ENCODE measurements at places on chromosomes 12 and 14.

DNA sequence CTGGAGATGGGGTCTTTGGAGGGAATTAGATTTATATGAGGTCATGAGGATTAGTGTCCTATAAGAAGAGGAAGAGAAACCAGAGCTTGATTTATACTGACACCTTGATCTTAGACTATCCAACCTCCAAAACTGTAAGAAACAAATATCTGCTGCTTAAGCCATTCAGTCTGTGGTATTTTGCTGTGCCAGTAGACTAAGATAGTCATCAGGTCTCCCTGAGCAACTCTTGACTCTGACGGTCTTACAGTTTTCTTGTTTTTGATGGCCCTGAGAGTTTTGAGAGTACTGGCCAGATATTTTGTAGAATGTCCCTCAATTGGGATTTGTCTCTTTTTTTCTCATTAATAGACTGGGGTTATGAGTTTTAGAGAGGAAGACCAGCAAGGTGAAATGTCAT lies 51.7 kb downstream of the TSHR start:
- DNase-seq: no peak

GRCh38 chr12:15963271-15963670 lies 52.1 kb downstream of the DERA start:
- DNase-seq: no peak

DNA sequence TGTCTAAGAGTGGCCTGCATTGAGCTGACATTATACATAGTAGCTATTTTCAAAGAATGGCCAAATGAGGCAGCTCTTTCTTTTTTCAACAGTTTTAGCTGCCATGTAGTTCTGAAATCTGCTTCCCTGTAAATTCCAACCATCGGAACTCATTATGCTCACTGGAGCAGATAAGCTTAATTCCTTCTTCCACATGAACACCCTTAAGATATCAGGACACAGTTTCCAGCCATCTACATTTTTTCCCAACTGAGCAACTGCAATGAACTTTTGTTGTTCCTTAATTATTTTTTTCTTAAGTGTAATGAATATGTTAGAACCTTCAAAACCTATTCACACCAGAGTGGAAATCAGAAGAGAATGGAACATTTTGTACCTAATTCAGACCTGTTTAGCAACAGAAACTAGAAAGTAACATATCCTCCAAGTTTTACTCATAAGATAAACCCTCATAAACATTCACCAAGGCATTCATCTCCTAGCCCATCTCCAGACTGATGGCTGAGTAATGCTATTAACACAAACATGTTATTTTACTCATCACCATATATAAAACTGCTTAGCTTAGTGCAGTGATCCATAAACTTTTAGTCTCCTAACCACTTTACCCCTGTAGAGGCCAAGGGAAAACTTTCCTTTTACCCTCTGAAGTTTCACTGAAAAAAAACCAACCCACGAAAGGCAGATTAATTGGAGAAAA lies 296.1 kb upstream of the SYT1 start:
- DNase-seq: no peak

- no peak for DNase-seq
These were observed 676 bp downstream of the SERPINA3 start for GRCh38 chr14:94612580-94613554.

DNA sequence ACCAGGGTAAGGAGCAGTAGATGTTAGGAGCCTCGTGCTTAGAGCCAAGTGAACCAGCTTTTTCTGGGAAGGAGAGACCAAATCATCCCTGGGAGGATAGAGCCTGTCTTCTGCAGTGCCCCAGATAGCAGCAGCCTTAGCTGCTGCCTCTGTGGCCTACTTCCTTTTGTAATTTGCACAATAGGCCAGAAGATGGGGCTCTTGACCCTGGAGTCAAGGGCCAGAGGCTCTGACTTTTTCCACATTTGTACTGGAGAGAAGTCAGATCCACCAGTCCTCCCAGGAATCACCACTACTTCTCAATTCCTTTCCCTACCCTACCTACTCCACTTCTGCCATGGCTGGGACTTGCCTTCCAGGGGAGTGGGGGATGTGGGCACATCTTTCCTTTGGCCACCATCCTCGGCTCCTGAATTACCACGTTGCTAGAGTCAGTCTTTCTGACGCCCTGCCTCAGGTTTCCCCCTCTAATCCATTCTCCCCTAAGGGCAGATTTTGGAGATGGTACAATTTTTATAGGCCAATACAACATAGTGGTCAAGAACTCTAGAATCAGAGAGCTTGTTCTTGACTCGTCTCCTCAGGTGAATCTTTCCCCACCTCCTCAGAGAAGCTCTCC lies 3.3 kb upstream of the SLC4A8 start:
- DNase-seq: peak; percentile 40

DNA sequence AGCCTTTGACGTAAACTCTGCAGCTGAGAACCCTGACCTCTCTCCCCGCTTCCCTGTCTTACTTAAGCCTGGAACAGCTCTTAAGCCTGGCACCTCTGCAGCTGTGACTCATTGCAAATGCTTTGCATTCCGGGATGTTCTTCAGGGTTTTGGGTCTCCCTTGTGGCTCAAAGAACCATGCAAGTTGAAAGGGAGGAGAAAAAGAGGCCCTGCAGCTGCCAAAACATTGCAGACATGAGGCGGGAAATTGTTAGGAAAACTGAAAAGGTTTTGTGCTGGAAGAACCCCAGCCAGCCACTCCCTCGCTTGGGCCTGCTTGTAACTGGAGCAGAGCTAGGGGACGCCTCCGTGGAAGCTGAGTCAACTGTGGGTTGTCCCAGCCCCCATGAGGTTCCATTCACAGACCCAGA lies 60.2 kb upstream of the FERMT2 start:
- DNase-seq: no peak

GRCh38 chr14:69591317-69591716 lies 16.6 kb upstream of the CCDC177 start:
- no peak for DNase-seq

DNA sequence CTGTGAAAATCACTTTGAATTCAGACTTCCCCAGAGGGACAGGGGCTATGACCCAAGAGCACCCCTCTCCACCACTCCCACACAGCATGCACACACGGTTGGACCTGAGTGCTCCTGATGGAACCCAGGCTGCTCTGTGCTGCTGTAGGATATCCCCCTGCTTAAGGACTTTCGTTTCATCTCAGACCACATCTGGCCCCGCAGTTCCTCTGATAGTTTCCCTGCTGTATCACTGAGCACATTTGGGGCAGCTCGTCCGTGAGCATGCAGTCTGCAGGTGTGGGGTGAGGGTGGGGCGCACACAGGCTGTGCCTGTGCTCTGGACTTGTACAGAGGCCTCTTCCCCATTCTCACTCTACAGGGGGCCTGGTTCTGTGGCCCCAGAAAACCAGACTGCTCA lies 345.2 kb upstream of the FKBP4 start:
- no peak for DNase-seq

DNA sequence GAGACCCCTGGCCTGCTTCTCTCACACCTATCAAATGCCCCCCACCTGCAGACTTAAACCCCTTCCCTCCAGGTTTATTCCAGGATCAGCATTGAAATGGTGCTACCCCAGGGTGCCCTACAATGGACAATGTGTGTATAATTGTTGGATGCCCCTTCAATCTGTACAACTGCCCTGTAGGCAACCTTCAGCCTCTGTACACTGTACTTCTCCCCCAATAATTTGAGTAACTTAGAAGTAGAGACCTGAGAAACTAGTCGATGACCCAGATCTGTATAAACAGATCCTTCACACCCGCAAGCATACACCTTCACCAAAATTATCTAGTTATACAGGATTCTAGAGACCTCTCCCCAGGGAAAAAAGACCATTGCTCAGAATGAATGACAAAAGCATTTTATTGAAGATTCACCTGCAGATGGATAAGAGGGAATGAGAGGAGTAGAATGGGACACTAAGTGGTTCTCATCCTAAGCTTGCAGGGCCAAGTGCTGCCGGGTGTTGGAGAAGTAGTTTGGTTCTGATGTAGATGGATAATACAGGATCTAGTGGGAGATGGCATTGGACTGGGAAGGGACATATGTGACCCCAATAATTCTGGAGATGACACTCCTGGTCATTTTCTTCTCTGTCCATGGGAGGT lies 7.6 kb downstream of the KRT4 start:
- no peak for DNase-seq

GRCh38 chr14:70707138-70708038 lies 65.7 kb downstream of the TTC9 start:
- peak; percentile 34 for DNase-seq

DNA sequence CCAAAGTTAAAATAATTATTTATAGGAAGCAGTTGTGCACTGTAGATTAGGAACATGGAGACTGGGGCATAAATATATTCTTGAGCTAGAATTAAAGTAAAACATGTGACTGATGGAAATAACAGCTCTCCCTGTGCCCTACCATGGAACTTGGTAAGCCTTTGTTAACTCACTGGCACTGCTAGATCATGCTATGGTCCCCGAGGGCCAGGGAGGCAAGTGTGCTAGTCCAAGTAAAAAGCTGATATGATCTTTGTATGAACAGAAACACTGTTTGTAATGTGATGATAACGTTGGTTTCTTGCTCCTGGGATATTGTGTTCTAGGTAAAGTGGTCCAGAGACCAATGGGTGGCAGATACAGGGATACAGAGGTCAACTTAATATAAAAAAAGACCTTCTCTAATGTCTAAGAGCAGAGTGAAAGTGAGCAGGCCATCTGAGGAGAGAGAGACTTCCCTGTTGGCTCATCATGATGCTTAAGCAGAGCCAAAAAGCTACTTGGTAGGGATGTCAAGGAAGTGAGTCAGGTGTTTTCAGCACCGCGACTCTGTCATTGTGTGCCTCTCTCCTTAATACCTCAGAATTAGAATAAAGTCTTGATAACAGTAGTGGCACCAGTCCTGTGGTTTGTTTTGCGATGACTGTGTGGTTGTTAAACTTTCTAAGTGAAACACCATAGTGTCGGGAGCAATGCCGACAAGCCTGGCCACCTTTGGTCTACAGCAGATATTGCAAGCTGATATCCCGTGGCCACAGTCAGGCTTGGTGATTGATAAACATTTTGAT lies 27.6 kb downstream of the BICD1 start:
- peak; percentile 15 for DNase-seq

DNA sequence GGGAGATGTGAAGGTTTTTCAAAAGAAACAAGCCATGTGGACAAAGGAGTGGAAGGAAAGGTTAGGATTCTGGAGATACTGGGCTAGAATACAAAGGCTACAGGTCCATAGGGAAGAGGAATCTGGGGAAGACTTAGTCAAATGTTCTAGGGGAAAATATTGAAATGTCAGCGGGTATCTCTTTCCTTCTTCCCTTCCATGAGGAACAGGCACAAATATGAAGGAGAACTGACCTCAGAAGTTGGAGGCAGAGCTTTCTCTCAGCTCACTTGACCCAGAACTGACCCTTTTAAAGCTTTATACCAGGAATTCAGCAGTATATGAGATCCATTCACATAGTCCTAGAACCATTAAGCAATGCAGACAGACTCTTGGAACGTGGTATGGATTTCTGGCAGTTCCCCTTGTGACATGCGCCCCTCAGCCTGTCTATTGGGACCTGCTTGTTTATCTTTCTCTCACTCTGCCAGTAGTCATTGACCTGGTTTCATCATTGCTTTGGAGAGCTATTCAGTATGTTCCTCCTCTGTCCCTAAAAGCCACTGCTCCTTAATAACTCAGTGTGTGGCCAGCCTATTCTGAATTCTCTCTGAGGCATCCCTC lies 43.0 kb upstream of the GSG1 start:
- DNase-seq: no peak

DNA sequence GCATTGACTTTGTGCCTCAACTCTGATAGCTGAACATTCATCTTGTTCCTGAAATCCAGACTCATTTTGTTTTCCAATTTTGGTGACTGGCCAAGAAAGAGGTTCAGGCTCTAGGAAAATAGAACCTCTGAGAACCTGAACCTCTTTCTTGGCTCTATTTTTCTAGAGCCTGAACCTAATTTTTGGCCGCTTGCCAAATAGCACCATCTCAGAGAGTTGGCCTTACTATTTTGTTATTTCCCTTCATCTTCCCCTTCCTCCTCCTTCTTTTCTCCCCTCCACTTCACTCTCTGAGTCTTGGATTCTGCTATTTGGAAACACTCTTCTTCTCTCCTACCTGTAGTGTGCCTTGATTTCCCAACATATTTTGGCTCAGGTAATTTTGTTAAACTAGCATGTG lies 114.4 kb upstream of the CNTN1 start:
- DNase-seq: no peak

DNA sequence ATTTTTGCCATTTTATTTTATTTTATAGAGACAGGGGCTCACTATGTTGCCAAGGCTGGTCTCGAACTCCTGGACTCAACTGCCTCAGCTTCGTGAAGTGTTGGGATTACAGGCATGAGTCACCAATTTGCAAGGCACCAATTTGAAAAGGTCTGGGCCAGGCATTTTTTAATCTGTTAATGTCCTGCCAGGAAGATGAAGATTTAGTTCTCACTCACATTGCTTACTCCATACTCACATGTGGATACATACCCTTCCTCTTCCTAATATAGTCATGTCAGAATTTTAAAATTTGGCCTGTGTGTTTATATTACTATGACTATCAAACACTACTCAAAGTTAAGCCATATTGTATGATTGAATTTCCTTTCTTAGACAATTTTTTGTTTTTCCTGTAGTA lies 15.3 kb upstream of the EML1 start:
- no peak for DNase-seq

GRCh38 chr12:68977335-68977734 lies 44.4 kb upstream of the CPM start:
- DNase-seq: no peak

DNA sequence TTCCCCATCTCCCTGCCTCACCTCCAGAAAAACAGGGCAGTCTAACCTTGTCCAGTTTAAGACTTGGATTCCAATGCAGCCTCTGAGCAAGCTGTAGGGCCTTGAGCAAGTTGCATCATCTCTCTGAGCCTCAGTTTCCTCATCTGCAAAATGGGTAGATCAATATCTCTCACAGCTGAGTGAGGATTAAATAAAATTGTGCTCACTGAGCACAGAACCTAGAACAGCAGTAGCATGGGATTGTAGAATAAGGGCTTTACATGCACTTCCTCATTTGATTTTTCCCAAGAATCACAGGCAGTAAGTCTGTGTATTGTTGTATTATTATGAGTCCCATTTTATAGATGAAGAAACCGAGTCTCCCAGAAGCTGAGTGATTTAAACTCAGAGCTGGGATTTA lies 2.0 kb downstream of the DTX1 start:
- no peak for DNase-seq

GRCh38 chr12:51391283-51392123 lies at the start of gene GALNT6:
Gene GALNT6 (minus strand): TSS chr12:51391406. CDS start chr12:51379781, 11,625 bp downstream.
- no peak for DNase-seq

DNA sequence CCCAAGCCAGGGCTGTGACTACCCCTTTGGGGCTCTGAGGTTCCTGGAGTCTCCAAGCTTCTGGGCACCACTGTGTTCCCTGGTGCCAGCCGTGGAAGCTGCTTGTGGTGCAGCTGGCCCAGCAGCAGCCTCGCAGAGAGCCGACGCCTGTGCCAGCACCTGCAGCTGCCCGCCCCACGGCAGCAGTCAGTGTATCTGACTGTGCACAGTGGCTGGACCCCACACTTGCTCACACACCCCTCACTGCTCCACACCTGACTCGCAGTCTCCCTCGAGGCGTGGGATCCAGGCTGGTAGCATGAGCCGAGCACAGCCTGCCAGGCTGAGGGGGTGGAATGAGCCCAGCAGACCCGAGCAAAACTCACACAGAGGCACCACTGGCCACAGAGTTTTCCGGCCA lies 325.2 kb downstream of the PCNX1 start:
- DNase-seq: no peak

Data from CD14-positive monocyte (primary cell).